Activated CD8-positive, alpha-beta memory T cell treated with anti-CD3 and anti-CD28 coated beads for 24 hours (primary cell): ENCODE measurements at places on chromosomes 1 and 21.
A peak's percentile ranks its signal among the peaks of the same experiment; 100 is the strongest.

- DNase-seq: peak; percentile 33
These were observed 45.6 kb downstream of the IRF2BP2 start for GRCh38 chr1:234564035-234565029.

DNA sequence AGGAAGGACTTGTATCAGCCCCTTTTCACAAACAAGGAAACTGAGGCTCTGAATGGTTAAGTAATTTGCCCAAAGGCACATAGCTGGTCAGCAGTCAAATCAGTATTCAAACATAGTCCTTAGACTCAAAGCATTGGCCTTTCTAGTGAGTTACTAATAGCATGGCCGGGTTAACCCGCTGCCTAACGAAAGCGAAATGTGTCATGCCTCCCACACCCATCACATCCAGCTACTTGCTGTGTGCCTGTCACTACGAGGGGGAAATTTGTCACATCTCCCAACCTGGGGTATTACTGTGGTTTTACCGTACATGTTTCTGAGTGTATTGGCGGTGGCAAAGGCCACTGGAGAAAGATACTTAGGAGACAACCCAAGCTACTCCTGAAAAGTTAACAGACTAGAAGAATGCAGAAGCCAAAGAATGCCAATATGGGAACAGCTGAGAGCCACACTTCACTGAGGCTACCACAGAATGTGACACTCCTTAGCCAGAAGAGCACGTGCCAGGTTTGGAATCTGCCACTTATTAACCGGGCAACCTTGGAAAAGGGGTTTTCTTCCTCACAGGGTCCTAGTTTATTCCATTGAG lies 363.5 kb downstream of the KCNH1 start:
- no peak for DNase-seq

DNA sequence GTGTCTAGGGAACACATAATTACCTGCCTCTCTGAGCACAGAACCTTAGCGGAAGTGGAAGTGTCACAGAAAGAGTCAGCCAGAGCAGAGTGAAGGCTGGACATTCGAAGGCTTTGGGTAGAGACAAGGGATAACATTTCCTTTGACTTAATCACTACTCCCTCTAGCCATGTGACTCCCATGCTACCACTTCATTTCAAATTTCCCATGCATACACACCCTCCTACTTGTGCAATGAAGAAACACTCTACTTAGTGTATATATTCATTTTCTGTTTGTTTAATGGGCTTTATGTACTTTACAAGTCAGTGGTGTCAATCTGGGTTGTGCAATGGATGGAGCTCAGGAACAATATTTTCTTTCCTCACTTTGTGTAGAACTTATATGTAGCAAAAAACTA lies 6.9 kb downstream of the ANKRD35 start:
- no peak for DNase-seq

DNA sequence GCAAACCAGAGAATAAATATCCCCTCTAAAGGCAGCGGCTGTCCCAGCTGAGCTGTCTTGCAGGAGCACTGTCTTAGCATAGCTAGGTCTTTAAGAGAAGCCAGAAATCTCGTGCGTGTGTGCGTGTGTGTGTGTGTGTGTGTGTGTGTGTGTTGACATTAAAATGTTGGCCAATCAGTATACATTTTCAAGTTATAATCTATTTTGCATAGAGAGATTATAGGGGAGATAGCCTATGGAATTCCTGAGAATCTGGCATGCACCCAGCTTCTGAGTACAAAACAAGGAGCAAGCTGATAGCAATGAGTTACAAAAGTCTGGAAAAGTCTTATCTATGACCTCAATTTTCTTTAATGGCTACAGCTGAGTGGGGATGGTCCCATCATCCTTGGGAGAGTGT lies 17.7 kb downstream of the METTL13 start:
- no peak for DNase-seq

- DNase-seq: no peak
These were observed 25.1 kb upstream of the S100A11 start for GRCh38 chr1:152061952-152062351.

- no peak for DNase-seq
These were observed 46.6 kb upstream of the SCAF4 start for GRCh38 chr21:31778546-31778945.

- DNase-seq: no peak
These were observed 38.2 kb downstream of the SLC9A1 start for GRCh38 chr1:27116697-27117096.

DNA sequence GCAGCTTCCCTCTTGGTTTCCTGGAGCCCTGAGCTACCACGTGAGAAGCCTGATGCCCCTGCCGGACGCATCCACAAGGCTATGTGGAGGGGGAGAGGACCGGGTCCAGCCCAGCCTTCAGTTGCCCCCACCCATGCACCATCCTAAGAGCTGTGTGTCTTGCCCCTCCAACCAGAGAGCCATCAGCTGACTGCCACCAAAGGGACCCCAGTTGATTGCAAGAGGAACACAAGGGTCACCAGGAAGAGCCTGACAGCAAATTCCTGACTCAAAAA lies 81.5 kb downstream of the GLIS1 start:
- DNase-seq: no peak

- DNase-seq: no peak
These were observed 88.9 kb downstream of the PROX1 start for GRCh38 chr1:214076708-214077065.

GRCh38 chr1:160911441-160911840 lies 26.5 kb upstream of the ITLN1 start:
- no peak for DNase-seq

DNA sequence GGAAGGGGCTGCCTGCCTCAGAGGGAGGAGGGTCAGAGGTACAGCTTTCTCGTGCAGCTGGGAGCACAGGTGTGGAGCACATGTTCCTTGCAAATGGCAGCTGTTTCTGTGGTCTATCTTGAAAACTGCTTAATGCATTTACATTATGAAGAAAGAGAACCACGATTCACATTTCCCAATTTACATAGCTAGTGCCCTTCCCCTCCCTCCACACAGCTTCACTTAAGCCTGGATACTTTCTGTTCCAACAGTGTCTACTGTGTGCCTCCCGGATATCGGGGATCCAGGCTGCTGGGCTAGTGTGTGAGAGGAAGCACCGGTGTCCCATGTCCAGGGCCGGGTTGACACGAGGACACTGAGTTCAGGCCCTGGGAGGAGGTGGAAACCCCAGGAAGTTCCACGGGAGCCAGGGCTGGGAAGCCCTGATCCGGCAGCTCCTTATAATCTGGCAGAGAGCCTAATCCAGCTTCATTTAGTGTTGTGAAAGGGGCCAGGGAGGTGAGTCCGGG lies 31.6 kb downstream of the TMCC2 start:
- no peak for DNase-seq

GRCh38 chr1:6776895-6777294 lies 8.4 kb upstream of the CAMTA1 start:
- DNase-seq: no peak

GRCh38 chr1:246698466-246699094 lies 25.6 kb upstream of the SCCPDH start:
- DNase-seq: no peak

DNA sequence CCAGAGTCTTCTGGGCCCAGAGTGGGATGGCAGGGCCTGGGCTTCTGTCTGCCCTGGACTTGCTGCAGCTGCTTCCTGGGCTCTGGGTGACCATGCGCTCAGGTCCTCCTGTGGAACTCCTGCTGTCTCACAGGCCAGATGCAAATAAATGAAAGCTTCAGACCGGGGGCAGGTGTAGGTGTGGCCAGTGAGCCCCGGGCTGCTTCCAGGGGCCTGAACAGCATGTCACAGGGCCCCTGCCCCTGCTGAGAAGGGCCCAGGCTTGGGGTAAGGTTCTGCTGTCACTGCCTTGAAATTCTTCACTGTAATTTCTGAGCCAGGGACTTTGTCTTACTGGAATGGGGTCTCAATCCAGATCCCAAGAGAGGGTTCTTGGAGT lies 2.5 kb upstream of the PKNOX1 start:
- no peak for DNase-seq

GRCh38 chr21:44742418-44743153 lies 31.2 kb upstream of the TSPEAR start:
- DNase-seq: no peak

DNA sequence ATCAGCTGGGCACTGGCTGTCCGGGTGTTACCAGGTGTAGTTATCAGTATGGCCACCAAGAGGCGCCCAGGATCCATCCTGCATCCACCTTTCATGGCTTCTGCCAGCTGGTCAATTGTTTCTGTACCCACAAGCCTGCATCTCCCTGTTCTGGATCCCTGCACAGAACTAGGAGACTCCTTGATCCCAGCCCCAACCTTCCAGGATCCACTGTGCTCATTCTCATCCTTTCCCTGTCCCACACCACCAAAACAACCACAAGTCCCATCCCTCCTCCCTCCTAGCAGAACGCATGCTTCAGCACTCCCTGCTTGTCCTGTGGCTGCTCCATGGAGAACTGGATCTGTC lies 27.2 kb upstream of the FOXE3 start:
- peak; percentile 78 for DNase-seq

GRCh38 chr1:65260851-65261473 lies 48.4 kb upstream of the DNAJC6 start:
- no peak for DNase-seq

DNA sequence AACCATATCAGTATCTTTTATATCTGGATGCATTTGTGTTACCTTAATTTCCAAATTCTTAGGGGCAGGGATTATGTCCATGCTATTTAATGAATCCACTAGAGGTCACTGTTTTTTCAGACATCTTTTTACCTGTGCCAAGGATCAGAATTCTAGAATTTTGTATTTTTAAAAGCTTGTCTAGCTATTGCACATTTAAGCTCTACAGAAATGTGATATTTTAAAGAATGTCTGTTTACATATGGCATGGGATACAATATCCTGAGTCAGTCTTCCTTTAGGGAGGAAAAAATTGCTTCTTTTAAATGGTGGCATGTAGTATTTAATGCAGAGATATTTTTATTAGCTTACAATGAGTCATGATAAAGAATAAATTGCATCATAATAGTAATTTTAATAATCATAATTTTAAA lies 11.3 kb downstream of the RPAP2 start:
- no peak for DNase-seq

DNA sequence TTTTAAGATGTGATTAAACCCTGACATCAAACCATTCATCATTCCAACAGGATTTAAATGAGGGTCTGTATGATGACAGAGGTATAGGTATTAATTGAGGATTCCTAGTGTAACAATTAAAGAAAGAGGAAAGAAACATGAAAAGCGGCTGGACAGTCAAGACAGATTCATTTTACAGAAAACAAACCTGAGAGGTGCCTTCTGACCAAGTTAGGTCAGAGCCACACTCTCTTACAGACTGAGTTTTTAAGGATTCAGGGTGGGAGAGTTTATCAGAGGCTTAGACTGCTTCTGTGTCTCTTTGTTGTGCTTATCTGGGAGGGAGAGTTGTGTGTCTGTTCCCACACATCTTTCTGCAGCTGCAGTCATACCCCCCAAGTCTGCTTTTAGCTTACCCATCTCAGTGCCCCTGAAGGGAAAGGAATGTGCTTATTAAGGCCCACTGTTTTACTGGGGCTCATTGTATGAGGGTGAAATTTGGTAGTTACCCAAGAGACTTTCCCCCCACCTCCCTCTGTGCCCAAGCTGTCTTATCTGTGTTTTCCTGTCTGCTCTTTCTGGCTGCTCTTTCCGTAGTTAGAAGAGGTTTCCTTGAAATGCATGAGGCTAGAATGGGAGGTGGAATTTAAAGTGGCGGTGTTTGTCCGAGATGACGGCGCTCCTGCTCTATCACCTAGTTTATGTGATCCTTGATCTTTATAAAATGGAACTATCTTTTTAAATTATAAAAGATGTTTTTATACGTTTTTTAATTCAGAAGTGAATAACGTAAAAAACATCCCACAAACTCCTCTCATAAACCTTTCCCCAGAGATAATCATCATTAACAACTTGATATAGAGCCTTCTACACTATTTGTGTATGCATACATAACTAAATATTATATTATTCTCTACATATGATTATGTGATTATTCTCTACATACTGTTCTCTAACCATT lies 96.0 kb upstream of the TNFSF4 start:
- no peak for DNase-seq

DNA sequence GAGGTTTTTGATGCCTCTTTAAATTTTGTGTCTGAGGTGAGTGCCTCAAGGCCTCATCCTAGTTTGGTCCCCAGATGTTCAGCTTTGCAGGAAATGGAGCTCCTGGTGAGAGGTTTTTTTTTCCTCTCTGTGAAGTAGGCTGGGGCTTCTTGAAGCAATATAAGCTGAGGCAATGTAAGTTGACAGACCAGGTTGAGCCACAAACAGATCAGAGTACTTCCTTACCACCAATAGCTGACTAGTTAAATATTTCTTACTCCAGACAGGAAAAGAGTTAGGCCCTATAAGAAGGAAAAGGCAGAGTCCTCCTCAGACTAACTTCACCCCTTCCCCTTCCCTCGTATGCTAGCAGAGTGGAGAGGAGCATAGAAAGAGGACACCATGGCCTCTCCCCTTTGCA lies 341.0 kb downstream of the LMO4 start:
- DNase-seq: no peak

DNA sequence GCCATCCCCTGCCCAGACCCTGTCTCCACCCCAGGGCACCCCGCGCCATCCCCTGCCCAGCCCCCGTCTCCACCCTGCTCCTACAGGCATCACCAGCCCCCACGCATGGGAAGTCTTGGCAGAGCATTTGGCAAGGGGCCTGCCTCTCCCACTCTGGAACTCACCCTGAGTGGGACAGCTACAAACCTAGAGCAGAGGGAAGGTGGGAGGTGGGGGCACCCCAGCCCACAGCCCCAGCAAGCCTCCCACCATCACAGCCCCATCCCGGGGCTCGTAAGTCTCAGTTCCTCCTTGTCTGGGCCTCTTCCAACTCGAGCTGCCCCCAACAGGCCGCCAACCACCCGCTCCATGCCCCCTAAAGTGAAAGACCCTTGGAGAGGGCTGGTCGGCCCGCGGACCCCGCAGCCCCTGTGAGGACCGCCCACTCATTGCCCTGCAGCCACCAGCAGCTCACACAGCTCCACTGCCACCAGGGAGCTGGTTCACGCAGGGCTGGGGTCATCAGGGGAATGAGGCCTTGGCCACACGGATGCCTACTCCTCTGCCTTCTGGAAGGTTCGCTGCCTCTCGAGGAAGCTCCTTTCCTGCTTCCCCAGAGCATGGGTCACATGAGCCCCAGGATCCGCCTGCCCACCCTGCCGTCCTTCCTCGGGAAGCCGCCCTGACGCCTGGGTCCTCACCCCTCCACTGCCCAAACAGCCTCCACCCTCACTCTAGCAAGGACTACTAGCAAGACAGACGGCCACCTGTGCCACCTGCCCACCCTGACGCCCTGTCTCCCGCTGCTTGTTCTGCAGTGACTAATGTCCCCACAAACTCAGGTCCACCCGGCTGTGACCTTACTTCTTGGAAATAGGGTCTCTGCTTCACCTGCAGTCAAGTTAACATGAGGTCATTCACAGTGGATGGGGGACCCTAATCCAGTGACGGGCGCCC lies 14.4 kb downstream of the MEGF6 start:
- DNase-seq: no peak

- DNase-seq: no peak
These were observed 8.0 kb upstream of the CCN1 start for GRCh38 chr1:85572574-85572973.

DNA sequence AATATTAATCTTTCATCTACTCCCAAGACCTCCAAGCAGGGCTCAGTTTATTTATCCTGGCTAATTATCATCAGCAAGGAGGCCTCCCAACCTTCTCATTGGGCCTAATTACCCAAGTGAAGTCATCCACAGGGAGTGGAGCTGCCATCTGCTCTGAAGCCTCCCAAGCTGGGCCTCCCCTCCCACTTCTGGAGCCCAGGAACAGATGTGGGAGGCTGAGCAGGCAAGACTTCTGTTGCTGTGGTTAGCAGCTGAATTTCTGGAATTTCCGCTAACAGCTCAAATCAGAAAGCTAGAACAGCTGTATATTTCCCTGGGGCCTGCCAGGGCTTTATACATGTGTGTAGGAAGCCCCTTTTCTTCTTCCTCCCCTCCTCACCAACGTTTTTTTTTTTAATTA lies 127.5 kb downstream of the UCK2 start:
- DNase-seq: no peak
